ENCODE measurements at places on chromosomes 4 and X.

DNA sequence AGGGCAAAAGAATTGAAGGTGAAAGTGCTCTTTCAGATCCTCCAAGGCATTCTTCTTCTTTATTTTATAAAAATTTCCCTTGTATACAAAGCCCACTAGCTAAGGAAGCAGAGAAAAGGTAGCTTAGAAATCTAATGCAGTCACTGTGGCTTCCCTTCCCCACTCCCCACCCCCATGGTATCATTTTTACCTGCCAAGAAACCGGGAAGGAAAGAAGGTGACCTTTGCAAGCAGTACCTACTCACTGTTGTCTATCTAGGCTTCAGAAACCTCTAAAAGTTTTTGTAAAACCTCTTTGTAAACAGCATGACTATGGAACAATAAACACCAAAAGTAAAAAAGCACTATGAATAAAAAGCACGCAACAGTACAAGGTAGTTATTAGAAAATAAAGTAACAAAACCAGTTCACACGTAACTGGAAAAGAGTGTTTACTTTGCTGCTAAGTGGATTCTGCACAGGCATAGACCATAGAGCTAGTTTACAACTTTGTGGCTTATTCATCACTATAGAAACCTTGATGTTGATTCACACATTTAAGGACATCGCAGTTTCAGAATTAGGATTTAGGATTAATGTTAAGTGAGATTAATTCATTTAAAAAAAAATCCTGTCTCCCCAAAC lies 109.6 kb upstream of the FTHL17 start:
- DNase-seq = no peak

DNA sequence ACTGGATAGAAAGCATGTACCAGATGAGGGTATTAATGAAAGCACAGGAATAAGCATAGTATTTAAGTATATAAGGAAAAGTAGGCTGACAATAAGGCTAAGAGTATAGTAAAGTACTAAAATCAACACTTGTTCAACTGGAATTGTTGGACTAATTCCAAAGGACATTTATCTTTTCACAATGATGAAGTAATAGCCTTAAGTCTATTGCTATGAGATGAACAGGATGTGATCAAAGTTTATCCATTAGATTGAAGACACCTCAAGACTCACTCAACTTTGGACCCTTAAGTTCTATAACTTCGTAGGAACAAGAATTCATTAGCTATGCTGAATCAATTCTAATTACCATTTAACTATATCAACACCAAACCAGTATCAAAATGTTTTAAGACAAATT lies 7.6 kb downstream of the MAD2L1 start:
- DNase-seq = no peak

DNA sequence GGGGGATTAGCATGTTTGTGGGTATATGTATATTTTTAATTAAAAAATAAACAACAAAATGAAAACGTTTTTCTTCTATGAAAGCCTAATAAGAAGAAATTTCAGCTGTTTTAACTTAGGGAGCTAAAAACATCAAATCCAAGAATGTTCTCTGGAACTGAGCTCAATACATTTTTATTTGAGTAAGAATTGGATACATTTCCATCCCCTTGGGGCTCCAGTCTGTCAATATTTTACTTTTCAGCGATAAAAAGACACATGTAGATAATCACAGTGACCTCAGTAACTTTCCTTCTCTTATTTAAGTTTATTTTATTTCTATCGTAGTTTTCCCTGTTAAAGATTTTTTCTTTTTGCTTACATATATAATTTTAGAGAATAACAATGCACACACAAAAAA lies 59.3 kb downstream of the ELOVL6 start:
- no peak for DNase-seq

GRCh38 chr4:7727749-7728148 lies 211.9 kb downstream of the AFAP1 start:
- DNase-seq = no peak

DNA sequence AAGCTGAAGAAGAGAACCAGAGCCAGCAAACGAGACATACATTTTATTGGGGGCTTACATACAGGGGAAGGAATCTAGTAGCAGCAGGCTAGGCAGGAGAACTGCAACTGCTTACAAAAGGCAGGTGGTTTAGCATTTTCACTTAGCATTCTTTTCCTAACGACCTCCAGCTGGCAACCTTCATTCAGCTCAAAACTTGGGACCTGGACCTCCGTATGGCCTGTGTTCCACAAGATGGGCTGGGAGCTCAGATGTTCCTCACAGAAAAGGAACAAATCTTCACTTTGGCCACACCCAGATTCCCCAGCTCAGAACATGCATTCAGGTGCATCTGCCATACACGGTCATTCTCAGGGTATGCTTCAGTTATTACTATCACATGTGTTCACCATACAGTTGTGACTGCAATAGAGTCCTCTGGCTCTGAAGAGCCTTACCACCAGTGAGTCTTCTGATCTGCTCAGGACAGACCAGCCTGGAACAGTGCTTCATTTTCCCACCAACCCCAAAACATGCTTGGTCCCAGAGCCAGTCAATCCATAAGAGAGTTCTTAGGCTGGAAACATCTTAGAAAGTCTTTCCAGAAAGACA lies 29.6 kb upstream of the AP1AR start:
- DNase-seq = no peak

All from right hindlimb (tissue), 1 donor.